Activated T-helper 2 cell treated with anti-CD3 and anti-CD28 coated beads, Interferon-gamma antibody, Interleukin-2, Interleukin-4, amounts not matched to agents 10 μg/mL and 5 μg/mL and 100 μg/mL, durations not matched to agents 14 hours and 24 hours and 36 hours (primary cell): ENCODE measurements at places on chromosomes 16 and 17. TPM values are rescaled to one million over a fixed set of nuclear protein-coding genes. Genes with fewer than 3 reads are reported as not detected.

PERCC1 gene
- not detected in 2 replicates for total RNA-seq

GDPD1 gene
- 2.3 and 2.7 TPM in 2 replicates for total RNA-seq

GRB7 gene
- total RNA-seq = 0.39 and 0.74 TPM in 2 replicates

RPA1 gene
- total RNA-seq = 229 and 243 TPM in 2 replicates

MYH2 gene
- total RNA-seq = not detected in 2 replicates

ENPP7 gene
- total RNA-seq = not detected in 2 replicates

BAHCC1 gene
- total RNA-seq = 0.90 and 0.91 TPM in 2 replicates

CD300H gene
- total RNA-seq = not detected in 2 replicates

CA5A gene
- not detected in 2 replicates for total RNA-seq

AHSP gene
- total RNA-seq = not detected in 2 replicates

PRPF8 gene
- total RNA-seq = 435 and 439 TPM in 2 replicates

CES1 gene
- total RNA-seq = not detected in 2 replicates
